ENCODE measurements at places on chromosomes 12 and 14.

- no peak for DNase-seq
These were observed at the start of gene FOXJ2 for GRCh38 chr12:8032242-8033152. TSS of gene FOXJ2 (plus strand) at chr12:8032716. CDS start at chr12:8039833, 7,117 bp downstream.

DNA sequence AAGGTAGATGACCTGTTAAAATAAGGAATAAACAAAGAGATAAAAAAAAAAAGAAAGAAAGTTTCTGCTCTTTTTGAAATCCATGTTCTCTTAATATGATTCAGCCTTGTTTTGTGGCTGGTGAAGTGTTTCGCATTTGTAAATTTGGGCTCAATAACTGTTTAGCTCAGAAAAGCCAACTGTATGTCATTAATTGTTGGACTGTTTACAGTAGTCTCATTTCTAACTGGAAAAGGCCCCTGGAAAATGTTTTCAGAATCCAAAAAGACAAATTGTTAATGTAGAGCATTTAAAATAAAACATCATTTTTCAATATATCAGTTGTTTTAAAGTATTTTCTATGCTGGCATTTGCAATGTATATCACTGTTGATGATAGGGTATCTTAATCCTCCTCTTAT is 47.4 kb upstream of the DYRK2 start:
- DNase-seq: no peak

DNA sequence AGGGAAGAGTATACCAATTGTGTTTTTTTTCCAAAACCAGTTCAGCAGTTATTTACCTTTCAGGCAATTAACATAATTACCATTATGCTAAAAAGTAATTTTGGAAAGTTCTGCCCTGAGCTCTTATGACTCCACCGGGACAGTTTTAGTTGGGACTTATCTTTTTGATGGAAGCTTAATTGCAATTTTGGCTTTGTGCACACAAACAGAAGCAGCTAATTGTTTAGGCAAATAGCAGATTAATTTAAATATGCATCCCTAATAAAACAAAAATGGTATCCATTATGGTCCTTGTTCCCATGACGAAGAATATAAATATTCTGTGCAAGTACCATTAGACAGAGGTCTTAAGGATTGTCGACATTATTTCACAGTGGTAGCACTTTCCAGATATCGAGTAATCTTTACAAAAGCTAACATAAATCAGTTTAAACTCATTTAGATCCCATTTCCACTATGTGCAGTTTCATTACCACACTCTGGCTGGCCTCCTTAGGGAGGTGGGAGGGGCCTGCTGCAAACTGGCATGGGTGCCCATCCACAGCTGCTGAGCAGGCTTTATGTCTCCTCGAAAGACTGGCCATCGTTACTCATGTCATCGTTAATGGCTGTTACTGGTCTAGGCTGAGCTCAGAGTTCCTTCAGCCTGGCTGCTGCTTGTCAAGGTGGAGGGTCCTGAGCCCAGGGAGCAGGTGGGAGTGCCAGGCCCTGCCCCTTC is 68.2 kb downstream of the FBXW8 start:
- no peak for DNase-seq

- DNase-seq: no peak
These were observed 73.9 kb downstream of the VEZT start for GRCh38 chr12:95291501-95291900.

GRCh38 chr12:2679068-2679815 is 115.5 kb upstream of the FKBP4 start:
- DNase-seq: no peak

DNA sequence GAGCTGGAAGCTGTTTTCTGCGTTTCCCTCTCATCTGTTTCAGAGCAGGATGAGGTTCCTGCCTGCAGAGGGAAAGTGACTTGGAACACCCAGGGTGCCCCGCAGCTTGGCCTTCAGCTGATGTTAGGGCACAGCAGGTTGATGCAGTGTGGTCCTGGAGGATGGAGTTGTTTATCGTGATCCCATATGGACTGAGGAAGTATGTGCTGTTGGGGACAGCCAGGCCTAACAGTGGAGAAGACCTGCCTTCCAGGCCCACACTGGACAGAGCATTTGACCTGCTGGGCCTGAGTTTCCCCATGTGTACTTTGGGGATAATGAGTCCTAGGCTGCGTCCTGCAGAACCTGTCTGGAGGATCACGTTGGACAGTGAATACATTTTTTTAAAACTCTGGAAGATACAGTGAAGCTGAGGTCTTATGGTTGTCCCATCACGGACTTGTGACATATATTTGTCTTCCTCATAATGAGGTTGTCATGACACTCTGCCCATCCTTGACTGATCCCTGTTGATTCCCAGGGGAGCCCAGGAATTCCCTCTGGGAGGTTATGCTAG is 12.8 kb downstream of the SERPINA1 start:
- DNase-seq: no peak

DNA sequence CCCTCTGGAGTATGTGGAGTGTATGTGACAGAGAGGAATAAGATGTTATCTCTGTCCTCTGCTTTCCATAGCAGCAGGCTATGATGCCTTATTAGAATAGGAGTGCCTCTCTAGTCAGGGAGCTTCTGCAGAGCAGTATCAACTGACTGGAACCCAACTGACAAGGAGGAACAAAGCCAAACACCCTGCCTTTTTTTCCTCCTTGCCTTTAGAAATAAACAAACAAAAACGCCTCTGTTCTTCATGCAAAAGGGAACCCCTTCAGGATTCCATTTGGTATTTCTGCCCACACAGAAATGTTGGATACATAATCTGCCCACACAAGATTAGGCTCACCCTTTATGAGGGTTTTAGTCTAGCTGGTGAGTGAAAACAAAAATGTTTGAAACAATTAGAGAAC is 50.3 kb downstream of the VRK1 start:
- no peak for DNase-seq

DNA sequence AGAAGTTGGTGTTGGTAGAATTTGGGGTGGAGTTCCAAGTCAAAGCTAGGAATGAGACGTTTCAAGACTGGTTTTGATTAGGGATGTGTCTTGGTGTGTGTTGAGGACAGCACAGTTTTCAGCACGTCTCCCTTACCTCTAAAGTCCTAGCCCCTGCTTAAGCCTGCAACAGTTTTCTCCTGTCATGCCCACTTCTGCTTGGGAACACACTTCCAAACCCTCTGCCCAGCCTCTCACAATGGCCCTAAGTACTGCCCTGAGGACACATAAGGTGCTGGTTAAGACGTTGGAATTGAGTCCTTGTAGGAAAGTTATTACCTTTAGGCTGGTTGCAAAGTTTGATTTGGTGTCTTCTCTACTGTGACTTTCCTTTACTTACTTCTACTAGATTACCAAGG is 710 bp upstream of the BMAL2 start:
- DNase-seq: no peak

DNA sequence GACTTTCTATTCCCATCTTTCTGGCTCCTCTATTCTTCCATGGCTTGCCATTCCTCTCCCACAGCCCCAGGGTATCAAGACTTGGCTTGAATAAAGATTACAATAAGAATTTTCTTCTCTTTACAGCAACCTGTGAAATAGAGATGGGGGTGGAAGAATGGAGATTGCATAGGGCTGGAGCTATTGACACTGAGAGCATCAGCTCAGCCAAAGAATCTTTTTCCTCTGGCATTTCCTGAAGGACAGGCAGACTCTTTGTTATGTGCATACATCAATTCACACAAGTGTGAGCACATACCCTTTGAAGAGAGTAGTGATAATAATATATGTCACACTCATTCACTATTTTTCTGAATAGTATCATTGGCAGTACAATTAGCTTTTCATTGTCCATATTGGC is 4.7 kb downstream of the RNASE11 start:
- DNase-seq: no peak

- DNase-seq: no peak
These were observed 154.1 kb upstream of the ATP2B1 start for GRCh38 chr12:89862511-89863445.

- no peak for DNase-seq
These were observed 1.2 kb upstream of the TGFB3 start for GRCh38 chr14:75983019-75983358.

GRCh38 chr12:131832321-131833231 is 4.4 kb downstream of the MMP17 start:
- DNase-seq: no peak

- DNase-seq: no peak
These were observed 90.1 kb downstream of the KIAA0586 start for GRCh38 chr14:58517592-58517991.

GRCh38 chr14:40004871-40005500 is 572.8 kb upstream of the FBXO33 start:
- DNase-seq: no peak

DNA sequence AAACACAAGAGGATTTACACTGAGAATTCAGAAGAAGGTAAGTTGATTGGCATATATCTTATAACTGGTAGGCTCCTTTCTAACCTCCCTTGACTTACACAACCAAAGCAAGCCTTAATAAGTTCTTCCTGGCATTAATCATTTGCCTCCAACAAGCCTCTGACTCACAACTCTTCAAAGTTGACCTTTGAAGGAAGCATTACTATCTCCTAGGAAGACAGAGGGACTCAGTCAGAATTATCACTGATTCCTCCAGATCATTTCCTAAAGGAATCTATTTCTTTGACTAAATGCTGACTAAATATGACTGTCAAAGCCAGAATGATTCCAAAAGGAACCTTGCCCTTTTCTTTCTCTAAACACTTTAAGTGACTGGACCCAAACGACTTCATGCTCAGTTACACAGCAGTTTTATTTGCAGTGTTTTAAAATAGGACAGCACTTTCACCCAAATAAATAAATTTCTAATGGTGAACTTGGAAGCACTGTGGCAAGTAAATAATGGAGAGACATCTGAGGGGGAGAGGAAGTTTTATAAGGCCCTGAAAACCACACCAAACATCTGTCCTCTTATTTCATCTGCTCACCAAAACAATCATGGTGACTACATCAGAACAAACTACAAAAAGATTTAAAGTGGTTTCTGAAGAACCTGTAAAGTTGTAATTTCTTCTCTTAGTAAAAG is 128.2 kb downstream of the KLHL28 start:
- no peak for DNase-seq

DNA sequence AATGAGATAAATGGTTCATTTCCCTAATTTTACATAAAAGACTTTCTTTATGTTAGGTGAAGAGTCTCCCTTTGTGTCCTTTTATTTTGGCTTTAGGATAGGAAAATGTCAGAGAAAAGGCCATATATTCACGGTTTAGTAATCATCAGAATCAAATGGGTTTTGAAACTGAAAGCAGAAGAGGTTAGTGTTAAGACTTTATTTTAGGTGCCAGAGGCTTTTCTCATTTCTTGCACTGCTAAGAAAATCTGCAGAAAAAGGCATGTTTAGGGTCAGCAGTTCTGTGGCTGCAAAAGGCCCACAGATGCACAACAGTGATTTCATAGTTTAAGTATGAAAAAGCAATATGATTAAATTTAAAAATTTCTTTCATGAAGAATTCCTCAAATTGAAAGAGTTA is 80.4 kb upstream of the SINHCAF start:
- no peak for DNase-seq

- no peak for DNase-seq
These were observed 187.4 kb downstream of the LRIG3 start for GRCh38 chr12:58732894-58733293.

DNA sequence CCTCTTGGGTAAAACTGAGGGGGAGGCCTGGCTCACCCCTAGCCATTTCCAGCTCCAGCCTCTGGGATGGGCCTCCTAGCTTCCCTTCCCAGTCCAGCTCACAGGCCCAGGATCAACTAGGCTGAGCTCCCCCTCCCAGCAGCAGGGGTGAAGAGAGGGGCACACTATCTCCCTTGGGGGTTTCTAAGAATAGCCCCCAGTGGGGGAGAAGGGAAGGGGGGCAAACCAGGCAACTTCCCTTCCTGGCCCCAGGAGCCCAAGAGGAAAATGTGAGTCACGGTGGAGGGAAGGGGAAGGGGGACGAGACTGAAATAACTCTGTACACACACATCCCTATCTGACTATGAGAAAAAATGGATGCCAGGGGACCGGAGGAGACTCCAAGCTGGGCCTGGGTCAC is 9.0 kb downstream of the ADCY6 start:
- DNase-seq: no peak

GRCh38 chr12:91846466-91847055 is 299.1 kb downstream of the BTG1 start:
- DNase-seq: no peak

DNA sequence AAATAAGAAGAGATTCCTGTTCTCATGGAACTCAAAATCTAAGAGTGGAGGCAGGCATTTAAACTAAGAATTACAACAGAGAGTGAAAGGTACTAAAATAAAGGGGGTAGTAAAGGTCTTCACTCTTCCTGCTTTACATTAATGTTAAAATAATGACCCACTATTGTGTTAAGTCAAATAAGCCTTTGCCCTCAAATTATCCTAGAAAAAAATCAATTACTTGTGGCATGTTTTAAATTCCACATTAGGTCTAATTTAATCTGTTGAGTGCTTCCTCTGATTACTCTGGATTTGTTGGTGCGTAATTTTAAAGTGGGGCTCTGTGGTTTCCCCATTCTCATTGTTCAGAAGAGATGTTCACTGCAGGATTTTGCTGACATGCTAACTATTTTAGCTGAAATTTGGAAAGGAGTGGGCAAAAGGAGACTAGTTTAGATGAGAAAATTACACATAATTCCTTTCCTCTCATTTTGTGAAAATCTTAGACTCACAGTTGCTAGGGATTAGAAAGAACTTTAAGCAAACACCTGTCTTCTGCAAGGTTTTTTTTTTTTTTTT is 35.5 kb downstream of the BTG1 start:
- no peak for DNase-seq

DNA sequence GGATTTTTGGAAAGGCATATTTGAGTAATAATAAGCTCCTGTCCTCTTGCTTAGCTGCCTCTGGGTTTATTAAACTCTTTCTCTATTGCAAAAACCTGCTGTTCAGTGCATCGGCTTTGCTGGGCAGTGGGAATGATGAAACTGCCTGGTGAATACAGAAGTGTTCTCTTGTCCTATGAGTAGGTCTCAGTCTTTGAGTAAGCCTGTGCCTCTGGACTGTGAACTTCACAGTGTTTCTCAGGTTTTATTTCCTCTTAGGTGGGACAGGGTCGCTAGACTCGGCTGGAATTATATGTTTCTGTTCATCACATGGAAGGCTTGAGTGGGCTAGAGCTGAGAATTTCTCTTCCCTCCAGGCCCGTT is 46.4 kb downstream of the CRADD start:
- DNase-seq: no peak

DNA sequence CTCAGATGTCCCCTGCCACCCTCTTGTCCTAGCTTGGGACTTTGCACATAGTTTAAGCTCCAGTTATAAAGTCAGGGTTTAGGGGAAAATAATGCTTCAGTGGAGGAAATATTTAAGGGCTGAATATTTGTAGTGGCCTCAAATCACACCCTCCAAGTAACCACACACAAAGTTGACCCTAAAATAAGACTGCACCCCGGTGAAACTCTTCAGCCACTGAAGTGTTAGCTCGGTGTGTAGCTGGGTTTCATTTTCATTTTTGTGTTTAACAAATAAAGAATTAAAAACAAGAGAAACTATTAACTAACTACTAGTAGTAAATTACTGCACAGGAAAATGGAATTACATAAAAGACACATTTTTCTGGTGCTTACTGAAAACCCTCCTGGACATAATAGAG is 14.8 kb upstream of the BCL11B start:
- DNase-seq: no peak

DNA sequence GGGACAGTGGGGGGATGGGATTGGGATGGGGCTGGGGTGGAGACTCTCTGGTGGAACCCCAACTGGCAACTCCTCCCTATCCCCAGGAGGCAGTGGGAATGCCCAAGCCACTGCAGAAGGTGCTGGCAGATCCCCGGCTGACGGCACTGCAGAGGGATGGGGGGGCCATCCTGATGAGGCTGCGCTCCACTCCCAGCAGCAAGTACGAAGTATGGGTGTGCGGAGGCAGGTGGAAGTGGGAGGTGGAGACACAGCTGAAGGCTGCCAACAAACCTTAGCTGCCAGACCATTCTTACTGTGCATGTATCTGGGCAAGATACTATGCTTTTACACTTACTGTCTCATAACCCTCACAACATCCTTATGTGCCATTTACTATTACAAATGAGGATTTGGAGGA is 8.2 kb downstream of the ARHGEF40 start:
- no peak for DNase-seq
